CD4-positive, alpha-beta T cell treated with Interleukin-2 at 100 ng/mL for 4 hours (primary cell): ENCODE measurements at places on chromosomes 2 and 18.
A peak's percentile ranks its signal among the peaks of the same experiment; 100 is the strongest.

- DNase-seq, result no peak
Observed at GRCh38 chr18:11521853-11522252, 87.5 kb upstream of the SLC35G4 start.

- DNase-seq, result no peak
Observed at GRCh38 chr18:6564950-6565814, 150.5 kb upstream of the L3MBTL4 start.

GRCh38 chr18:64090876-64091275 lies 58.0 kb downstream of the LINC00305 start:
- DNase-seq, result no peak

GRCh38 chr18:3869848-3870247 lies 419.9 kb downstream of the TGIF1 start:
- no peak for DNase-seq

DNA sequence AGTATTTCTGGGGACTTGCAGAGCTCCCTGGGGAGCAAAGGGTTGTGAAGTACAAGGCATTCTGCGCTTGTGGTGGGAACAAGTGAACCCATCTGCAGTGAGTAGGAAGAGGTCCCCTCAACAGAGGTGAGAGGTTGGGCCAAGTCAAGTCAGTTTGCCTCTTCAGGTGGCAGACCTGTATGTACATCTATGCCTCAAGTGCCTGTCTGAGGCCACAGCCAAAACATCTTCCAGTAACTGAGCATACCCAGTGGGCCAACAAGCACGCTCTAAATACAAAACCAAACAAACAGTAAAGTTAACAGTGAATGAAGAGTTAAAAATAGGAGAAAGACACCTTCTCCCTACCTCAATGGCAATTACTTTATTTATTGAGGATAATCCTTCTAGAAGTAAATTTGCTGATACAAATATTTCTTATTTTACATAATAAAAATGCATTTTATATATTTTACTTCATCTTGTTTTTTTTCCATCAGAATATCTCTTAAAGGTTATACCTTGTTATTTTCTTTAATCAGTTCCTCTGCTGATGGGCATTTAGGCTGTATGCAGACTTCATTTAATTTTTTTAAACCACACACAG lies 2.5 kb downstream of the GYPC start:
- DNase-seq, result no peak

DNA sequence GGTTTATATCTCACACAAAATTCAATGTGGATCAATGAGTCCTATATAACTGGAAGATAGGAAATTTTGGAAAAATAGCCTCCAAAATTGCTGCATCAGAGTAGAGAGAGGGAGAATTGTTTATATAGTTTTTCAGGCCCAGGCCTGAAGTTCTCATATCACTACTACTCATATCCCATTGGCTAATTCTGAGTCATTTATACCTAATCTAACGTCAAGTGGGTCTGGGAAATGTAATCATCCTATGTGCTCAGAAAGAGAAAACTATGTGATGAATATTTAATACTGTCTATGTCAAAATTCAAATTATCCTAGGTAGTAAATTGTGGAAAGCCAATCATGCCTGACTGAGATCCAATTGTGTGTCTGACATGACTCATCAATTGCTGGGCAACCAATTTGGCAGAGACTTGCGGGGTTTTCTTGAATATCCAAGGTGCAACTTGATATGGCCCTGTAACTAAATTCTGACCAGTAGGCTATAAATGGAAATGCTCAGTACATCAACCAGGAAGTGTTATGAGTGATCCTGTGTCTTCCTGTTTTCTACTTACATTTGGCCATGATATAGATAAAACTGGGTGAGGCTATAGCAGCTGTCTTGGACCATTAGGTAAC lies 744.4 kb downstream of the KCNJ3 start:
- DNase-seq, result no peak

DNA sequence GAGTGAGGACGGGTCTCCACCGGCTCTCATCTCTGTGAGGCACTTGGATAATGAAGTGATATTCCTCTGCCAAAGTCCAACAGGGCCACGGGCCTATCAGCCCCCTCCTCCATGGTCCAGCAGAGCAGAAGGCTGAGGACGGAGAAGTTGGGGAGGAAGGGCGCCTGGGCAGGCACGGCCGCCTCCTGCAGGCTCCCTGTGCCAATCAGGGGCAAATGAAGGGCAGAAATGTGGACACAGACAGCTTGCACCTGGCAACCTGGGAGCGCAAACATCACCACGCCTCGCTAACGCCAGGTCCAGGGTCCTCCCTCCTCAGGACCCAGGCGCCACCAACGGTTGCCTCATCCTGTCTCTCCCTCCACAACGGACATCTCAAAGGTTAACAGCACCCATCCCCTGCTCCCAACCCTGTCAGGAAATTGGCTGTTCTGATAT lies 24.3 kb downstream of the SMAD7 start:
- no peak for DNase-seq

GRCh38 chr2:168030862-168031624 lies 216.4 kb downstream of the STK39 start:
- DNase-seq, result no peak

GRCh38 chr2:238487134-238487533 lies 60.4 kb downstream of the ASB1 start:
- DNase-seq, result no peak

GRCh38 chr2:46554397-46554796 lies 75.0 kb downstream of the TMEM247 start:
- no peak for DNase-seq

DNA sequence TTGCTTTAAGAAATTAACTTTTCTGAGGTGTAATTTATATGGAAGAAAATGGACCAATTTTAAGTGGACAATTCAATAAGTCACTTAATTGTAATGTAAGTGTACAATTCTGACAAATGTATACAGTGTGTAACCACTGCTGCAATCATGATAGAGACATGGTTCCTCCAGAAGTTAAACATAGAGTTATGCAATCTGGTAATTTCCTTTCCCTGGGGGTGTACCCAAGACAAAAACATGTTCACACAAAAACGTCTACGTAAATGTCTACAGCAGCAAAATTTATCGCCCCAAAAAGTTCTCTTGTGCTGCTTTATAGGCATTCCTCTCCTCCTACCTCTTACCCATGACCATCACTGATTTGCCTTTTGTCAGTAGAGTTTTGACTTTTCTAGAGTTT lies 141.5 kb downstream of the AQP4 start:
- no peak for DNase-seq

- no peak for DNase-seq
Observed at GRCh38 chr2:217193431-217194340, 333.8 kb upstream of the TNP1 start.

GRCh38 chr2:157874348-157874747 lies 1.8 kb downstream of the ACVR1 start:
- DNase-seq, result no peak

- DNase-seq, result no peak
Observed at GRCh38 chr2:20611077-20611843, 39.6 kb downstream of the HS1BP3 start.

- no peak for DNase-seq
Observed at GRCh38 chr2:5520463-5520972, 171.7 kb upstream of the SOX11 start.

- DNase-seq, result no peak
Observed at GRCh38 chr2:172555272-172555521, 693 bp upstream of the PDK1 start.

DNA sequence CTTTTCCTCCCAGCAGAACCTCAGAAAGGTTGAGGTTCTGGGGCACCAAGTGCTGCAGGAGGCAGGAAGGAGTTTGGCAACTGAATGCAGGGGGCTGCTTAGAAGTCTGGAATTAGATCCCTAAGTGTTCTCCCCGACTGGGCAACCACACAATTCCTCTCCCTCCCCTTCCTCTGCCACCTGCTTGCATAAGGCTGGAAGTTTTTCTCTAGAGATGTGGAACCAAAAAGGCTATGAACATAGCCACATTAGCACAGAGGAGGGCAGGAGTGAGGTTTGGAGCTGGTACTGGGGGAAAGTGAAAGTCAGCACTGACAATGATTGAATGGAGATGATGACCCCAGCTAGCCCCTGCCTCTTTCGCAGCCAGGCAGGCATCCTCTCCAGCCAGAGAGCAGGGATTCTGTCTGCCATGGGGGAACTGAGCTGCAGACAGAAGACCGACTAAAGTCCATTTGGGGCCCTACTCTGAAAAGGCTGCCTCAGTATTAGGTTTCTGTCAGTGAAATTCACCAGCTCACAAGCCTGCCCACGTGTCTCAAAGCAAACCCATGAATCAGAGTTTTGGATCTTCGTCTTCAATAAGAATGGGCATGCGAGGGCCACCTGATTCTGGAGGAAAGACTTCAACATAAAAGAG lies 87.9 kb upstream of the ITGA6 start:
- no peak for DNase-seq

GRCh38 chr2:197378494-197379307 lies 56.1 kb downstream of the SF3B1 start:
- DNase-seq, result peak; percentile 77

DNA sequence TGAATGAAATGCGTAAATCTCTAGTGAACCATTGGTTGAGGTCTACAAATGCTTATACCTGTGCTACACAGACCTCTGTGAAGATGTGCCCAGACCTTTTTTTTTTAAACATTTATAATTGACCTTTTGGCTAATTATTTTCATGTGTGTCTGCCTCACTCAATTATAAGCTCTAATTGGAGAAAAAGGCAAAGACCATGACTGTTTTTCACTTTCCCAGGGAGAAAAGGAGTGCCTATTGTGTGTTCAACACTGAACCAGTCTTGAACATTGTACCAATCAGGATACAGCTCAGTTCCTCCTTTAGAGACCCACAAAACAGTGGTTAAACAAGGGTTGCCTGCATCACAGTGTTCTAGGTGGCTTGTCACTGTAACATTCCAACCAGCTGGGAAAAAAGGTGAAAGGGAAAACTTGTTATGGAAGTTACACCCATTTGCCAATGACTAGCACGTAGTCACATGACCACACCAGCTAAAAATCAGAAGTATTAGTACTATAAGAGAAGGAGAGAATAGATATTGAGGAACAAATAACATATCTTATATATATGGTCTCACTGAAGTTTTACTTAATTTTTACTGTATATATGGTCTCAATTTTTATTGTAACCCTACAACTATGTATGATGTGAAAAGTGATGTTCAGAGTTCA lies 13.4 kb downstream of the TANK start:
- no peak for DNase-seq

GRCh38 chr2:71965530-71965929 lies 182.1 kb downstream of the CYP26B1 start:
- no peak for DNase-seq

- no peak for DNase-seq
Observed at GRCh38 chr2:207944979-207945600, 80.2 kb downstream of the PLEKHM3 start.

DNA sequence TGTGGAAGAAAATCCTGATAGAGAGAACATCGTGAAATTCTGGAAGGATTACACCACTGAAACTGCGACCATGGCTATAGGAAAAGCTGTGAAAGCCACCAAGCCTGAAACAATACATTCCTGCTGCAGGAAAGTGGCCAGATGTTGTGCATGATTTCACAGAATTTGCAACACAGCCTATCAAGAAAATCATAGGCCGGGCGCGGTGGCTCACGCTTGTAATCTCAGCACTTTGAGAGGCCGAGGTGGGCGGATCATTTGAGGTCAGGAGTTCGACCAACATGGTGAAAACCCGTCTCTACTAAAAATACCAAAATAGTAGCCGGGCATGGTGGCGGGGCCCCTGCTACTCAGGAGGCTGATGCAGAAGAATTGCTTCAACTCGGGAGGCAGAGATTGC lies 360.2 kb downstream of the CDH7 start:
- DNase-seq, result no peak

DNA sequence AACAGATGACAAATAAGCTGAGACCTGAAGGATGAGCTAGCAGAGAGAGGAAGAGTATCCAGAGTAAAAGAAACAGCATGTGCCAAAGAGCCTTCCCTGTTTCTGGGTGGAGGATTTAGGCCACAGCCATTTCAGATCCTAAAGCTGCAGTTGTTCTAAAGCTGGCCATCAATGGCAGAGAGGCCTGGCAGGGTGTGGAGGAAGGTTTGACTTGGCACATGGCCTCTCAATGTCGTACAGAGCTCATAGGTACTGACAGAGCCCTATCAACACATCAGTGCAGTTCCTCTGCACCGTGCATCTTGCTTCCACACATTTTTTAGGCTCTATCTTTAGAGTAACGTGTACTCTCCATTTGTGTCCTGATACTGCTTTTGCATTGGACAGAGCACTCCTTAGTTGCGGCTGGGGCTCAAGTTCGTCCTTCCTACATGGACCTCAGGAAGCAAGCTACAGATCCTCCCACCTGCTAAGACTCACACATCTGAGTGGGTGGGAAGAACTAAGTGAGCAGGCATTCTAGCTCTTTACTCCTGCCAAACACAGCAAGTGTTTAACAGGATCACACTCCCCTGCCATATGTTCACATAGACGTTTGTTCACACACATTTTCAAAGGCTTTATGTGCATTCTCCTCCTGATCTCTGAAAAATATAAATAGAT lies 3.0 kb upstream of the CHMP3 start:
- DNase-seq, result no peak

- no peak for DNase-seq
Observed at GRCh38 chr2:121004359-121004758, 268.7 kb downstream of the GLI2 start.

DNA sequence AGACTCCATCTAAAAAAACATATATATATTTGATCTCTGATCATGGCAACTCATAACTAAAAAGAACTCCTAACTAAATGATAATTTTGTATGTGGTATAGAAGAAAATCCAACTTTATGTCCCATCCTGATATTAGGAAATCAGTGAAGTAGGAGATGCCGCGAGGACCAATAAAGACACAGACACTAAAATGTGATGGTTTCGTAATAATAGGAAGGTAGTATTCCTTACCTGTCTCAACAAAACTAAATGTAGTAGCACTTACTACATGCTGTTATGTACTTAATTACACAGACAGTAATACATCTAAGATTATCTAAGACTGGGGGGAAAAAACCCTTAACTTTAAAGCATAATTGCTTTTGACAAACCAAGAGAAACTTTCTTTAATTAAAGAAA lies 63.5 kb downstream of the TRIP12 start:
- DNase-seq, result no peak

DNA sequence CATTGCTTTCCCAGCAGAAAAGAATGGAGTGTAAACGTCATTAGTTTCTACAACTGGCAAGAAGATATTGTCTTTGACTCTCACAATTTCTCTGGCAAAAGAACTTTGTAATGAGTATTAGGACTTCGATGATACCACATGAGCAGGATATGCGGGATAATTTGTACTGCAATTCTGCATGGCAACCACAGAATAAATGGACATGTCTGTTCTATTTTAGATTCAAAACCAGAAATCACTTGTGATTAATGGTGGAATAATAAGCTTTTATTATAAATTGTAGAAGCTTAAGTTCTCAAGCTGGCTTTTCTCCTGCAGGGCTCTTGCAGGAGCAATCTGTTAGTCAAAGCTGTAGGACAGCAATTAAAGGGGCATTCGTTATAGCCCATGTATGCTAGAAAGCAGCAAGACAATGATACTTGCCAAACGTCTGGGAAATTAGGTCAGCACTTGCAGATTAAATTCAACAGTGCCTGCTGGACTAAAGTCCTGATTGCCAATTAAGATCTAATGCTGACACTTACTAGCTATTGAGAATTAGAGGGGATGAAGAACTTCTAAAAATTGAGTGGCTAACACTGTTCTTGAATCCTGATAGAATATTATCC lies 177.9 kb downstream of the PTH2R start:
- DNase-seq, result no peak

GRCh38 chr2:215772003-215772402 lies 241.3 kb downstream of the MREG start:
- no peak for DNase-seq

GRCh38 chr18:59851784-59852399 lies 47.9 kb upstream of the PMAIP1 start:
- no peak for DNase-seq

GRCh38 chr2:88669482-88670214 lies 21.8 kb upstream of the RPIA start:
- peak; percentile 51 for DNase-seq
